ENCODE measurements at places on chromosomes 5 and 9.

GRCh38 chr9:35905912-35906679 lies at the start of gene HRCT1:
Gene HRCT1, plus strand, starts transcription at chr9:35906202. Its CDS starts 86 bp downstream, at chr9:35906288.
- peak; percentile 74 for DNase-seq

DNA sequence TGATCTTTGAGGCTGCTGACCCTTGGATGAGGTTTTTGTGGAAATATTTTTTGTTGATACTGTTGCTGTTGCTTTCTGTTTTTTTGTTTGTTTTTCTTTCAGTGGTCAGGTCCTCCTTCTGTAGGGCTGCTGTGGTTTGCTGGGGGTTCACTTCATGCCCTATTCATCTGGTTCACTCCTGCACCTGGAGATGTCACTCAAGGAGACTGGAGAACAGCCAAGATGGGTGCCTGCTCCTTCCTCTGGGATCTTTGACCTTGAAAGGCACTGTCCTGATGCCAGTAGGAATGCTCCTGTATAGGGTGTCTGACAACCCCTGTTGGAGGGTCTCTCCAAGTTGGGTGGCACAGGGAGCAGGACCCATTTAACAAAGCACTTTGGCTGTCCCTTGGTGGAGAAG lies 67.0 kb upstream of the ACTBL2 start:
- DNase-seq, result no peak

GRCh38 chr9:98550206-98550820 lies 158.4 kb downstream of the GABBR2 start:
- no peak for DNase-seq

GRCh38 chr5:14168144-14168792 lies 25.1 kb downstream of the TRIO start:
- no peak for DNase-seq

DNA sequence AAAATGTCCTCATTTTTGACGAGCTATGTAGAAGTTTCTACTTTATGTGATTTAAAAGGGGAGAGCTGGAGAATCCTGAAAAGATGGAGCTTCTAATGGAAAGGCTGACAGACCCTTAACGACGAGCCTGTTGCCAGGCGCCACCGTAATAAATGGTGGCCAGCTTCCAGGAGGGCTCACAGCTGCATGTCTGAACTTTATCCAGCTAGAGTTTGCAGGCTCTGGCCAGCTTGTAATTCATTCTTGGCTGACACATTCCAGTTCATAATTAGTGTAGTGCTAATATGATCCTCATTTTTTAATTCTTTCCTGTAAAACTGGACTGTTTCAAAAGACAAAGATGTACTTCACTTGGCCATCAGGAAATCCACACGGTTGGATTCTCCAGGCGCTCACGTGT lies 246.7 kb downstream of the GAS1 start:
- peak; percentile 80 for DNase-seq

DNA sequence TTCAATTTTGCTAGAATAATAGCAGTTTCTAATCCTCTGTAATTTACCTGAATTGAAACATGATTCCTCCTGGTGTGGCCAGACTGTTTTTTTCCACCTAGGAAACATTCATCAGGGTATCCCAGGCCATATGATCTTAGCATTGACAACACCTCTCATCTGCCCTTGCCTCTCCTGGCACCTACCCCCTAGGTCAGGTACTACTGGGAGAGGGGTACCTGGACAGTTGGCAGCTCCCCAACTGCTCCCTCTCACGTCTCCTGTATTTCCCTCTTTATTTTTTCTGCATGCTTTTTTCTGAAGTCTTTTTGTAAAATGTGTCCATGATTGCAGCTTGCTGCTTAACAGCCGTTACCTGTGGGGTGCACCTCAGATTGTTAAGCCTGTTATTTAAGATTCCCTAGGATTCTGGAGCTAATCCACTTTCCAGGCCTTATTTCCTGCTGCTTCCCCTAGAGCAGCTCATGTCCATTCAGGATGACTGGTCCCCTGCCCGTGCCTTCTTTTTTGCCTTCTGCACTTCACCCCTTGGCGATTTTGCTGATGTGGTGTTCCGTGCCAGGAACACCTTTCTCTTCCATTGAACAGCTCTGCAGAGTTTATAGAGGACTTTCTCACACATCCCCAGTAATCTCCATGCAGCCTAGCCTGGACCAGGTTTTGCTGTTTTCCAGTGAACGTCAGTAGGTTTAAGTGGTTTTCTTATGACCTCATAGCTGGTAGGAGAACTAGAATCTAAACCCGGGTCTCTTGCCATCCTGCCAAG lies 33.6 kb downstream of the SNX30 start:
- peak; percentile 76 for DNase-seq

- DNase-seq, result no peak
Measured at GRCh38 chr5:133155326-133155969, 103.6 kb downstream of the HSPA4 start.

GRCh38 chr9:15372455-15372854 lies 50.2 kb upstream of the SNAPC3 start:
- DNase-seq, result no peak

- DNase-seq, result no peak
Measured at GRCh38 chr5:133026664-133027153, 360 bp upstream of the ZCCHC10 start.

DNA sequence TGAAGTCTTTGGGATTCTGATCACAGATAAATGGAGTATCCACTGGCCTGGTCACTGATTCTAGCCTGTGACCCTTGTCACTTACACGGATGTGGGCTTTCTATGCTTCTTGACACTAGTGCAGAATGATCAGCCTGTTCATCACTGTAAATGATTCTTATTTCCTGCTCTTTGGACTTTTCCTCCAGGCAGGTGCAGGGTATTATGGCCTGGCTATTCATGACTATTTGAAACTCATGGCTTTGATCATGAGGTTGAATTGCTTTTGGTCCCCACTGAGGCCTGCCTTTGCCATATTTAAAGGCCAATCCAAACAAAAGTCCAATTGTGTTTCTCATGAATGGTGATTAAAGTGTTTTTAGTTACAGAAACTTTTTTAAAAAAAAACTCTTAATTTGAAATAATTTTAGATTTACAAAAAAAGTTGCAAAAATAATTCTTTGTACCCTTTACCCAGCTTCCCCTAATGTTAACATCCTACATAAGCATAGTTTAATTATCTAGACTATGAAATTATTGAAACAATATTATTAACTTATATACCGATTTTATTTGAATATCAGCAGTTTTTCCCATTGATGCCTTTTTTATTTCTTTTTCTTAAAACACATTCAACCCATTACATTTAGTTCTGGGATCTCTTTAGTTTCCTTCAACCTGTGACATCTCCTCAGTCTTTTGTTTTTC lies 68.1 kb downstream of the GALNT10 start:
- DNase-seq, result no peak

DNA sequence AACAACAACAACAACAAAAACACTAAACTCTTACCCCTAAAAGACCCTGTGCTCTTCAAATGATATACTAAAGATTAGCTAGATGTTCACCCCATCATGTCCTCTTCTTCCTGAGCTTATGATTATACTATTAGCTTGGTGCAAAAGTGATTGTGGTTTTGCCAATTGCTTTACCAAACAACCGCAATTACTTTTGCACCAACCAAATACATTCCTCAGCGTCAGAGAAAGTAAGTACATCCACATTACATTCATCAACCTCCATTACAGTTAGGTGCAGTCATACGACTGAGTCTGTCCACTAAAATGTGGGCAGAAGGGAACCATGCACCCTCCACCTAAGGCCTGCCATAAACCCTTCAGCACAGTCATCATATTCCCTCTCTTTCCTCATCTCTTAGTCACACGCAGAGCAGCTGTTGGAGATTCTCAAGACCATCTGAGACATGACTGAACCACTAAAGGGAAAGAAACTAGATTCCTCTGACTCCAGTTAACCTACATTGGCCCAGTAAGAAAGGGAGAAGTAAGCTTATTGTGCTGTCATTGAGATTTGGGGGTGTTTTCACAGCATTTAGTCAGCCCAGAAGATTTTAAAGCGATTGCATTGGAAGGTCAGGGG lies 181.6 kb upstream of the TLE4 start:
- no peak for DNase-seq

Data from eye (tissue), 1 donor.